ENCODE measurements at places on chromosomes 3 and 15.

- DNase-seq: no peak
Measured at GRCh38 chr3:185517387-185518130, 18.7 kb upstream of the TMEM41A start.

DNA sequence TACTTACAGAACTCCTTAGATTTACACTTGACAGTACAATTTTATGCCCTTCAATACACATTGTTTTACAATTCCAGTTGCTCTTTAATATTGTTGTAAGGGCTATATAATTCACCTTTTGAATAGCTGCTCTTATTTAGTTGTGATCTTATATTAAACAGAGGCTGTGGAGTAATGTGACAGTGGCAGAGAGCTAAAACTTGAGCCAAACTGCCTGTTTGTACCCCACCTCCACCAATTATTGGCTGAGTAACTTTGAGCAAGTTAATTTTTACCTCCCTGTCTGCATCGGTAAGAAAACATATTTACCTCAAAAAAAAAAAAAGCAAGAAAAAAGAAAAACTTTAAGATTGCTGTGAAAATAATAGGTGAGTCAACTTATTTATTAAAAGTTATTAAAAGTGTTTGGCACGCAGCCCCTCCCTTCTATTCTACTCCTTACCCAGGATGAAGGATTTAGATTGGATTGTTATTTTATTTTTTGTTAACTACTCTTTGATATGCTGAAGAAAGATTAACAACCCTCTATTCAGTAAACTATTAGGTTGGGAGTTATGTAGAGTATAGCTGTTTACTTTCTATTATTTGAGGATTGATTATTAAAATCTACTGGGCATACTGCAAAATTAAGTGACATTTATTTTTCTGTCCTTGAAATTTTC is 1.7 kb downstream of the SEC62 start:
- DNase-seq: no peak

DNA sequence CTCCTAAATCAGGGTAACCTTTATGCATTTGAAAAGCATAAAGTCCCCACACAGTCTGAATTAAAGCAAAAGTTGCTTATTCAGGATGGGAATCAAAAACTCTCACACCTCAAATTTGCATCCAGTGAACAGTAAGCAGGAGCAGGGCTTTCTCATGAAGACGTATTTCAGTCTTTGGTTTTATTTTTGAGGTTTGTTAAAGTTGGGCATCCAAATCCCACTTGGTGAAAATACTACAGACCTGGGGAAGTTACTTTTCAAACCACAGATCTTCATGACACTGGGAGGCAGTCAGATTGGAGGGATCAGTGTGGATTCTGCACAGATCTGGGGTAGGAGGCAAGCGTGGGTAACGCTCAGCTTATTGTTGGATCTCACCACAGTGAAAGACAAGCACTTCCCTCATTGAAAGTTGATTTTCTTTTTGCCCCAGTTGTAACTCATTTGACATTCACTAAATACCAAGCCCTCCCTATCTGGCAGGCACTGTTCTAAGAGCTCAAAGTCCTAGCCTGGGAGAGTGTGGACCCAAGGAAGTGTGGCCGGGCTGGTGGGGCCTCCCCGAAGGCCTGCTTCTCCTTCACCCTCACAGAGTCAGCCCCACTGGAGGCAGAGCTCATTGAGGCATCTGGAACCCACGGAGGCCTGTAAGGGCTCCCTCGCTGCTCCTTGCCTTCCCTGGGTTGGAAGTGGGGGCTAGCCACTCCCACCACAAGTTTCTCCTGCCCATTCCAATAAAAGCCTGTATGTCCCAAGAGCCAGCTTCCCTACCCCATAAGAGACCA is 783 bp upstream of the ISG20 start:
- no peak for DNase-seq

DNA sequence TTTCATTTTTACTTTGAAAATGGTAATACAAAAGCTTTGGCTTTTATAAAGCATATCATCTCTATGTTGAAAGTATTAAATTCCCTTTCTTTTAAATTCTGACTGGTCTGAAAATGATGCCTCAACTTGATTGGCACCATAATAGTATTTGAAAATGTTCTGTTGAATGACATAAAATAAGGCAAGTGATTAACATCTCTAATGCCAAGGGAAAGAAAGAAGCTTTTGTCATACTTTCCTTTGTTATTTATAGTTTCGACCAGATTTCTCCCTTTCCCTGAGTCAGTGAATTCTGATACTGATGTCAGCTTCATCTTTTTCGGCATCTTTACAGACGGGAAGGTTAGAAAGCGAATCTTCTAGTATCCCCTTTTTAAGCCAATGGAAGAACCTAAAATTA is 3.4 kb upstream of the AP4E1 start:
- DNase-seq: no peak

DNA sequence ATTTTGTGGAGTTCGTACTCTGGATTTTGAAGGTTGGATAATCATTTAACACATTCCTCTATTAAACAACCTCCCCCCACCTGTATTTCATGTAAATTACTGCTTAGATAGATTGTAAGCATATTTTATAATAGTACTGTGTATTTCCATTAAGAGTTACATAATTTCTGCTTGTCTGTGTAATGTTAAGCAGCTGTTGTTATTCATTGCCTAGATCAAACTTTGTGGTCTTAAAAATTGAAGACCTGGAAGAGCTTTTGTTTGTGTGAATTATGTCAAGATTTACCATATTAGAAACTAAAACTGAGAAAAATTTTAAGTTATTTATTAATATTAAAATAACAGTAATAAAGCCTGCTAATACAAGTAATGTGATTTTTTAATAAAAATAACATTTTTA is 11.1 kb downstream of the SETD5 start:
- no peak for DNase-seq

DNA sequence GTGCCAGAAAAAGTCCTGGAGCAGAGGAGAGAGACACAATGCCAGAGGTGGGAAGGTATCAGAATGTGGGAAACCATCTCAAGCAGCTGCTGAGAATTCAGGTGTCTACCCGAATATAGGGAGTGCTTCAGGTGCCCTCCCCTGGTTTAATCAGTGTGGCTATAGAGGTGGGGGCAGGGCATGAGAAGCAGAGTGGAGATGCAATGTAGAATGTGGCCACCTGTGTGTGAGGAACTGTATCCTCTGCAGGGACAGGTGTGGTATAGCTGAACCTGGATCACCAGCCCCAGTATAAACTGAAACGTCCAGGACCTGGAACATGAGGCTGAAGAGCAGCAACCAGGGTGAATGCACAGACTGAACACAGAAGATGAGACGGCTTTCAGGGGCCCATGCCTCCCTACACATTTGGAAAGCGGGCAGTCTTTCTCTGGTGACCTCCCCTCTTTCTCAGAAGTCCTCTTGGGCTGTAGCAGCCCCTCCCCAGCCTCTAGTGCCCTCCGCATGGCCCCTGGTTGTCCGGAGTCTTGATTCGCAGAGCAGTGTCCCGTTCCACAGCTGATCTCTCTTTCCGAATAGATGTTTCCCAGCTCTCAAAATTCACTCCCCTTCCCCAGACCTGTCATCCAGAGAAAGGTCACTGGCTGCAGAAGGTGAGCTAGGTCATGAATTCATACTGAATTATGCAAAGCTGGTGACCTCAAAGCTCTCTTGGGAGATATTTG is 103.1 kb downstream of the ABHD5 start:
- no peak for DNase-seq

DNA sequence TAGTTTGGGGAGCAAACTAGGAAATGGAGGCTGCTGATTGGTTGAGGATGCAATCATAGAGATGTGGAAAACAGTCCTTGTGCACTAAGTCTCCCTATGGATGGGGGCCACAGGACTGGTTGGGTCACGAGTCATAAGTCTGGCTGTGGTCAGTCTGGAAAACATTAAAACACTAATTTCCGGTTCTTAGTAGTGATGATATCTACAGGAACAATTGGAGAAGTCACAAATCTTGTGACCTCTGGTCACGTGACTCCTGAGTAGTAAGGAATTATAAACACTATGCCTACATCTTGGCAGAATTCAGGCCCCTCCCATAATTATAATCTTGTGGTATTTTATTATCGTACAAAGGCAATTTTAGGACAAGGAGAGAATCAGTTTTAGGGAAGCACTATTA is 317.3 kb upstream of the ARPP21 start:
- DNase-seq: no peak

DNA sequence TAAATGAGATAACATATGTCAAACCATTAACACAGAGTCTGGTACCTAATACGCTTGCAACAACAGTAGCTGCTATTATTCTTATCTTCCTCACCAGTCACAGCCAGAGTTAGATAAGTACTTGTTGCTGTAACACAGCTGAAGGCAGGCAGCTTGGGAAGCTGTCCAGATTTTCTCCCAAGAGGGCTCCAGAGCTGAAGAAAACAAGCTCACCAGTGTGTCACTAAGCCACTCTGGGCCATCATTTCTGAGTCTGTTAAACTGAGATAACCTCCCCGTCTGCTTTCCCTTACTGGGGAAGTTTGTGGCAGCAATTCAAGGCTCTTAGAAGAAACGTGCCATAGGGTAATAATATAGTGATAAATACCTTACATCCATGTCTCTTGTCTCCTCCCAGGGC is 226.3 kb downstream of the TAFA4 start:
- no peak for DNase-seq

- no peak for DNase-seq
Measured at GRCh38 chr3:8841472-8841871, 72.1 kb upstream of the OXTR start.

GRCh38 chr15:49471733-49472132 is 48.7 kb downstream of the FGF7 start:
- no peak for DNase-seq
